Ovary (tissue), 10 donors: ENCODE measurements at places on chromosomes 3 and 15. TPM values are rescaled to one million over a fixed set of nuclear protein-coding genes. Genes with fewer than 3 reads are reported as not detected.

HHATL gene
- polyA plus RNA-seq, result 0.12 TPM

GUCA1C gene
- polyA plus RNA-seq, result 1.8 TPM

IDH3A gene
- polyA plus RNA-seq, result 58.6 TPM

SMC4 gene
- 28.2 TPM for polyA plus RNA-seq

CHST13 gene
- not detected for polyA plus RNA-seq

GOLGA8T gene
- 0.17 TPM for polyA plus RNA-seq

SPINK8 gene
- not detected for polyA plus RNA-seq

ADPRH gene
- 2.6 TPM for polyA plus RNA-seq

SLC22A13 gene
- polyA plus RNA-seq, result not detected

GRCh38 chr15:38440353-38441129, 13.4 kb upstream of the FAM98B start:
- peak; percentile 34 for DNase-seq

DNA sequence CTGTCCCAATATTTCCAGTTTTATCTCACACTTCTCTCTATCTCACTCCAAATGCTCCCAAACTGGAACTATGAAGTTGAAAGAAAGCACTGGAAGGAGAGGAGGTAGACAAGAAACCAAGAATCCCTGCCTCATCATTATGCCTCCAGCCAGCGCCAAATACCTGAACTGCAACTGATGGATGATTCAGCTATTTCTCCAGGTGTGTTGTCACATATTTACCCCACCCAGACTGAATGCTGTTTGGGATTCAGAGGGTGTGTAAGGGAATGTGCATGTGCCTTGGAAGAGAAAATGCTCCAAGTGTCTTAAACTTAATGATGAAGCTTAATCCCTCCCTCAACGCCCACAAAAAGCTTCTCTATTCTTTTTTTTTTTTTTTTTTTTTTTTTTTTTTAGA, 269.5 kb upstream of the ATP11B start:
- no peak for DNase-seq

- no peak for DNase-seq
Observed at GRCh38 chr15:29774900-29775299, 47.4 kb downstream of the TJP1 start.

DNA sequence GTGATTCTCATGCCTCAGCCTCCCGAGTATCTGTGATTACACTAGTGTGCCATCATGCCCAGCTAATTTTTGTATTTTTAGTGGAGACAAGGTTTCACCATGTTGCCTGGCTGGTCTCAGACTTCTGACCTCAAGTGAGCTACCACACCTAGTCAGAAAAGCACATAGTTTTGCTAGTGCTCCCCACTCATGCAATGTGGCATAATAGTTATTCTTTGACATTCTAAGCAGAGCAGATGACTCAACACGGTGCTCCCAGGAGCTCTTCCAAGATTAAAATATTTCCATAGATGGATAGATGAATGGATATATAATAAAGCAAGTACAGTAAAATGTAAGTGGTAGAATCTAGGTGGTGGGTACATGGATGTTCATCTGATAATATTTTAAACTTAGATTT, 53.1 kb upstream of the GK5 start:
- no peak for DNase-seq

DNA sequence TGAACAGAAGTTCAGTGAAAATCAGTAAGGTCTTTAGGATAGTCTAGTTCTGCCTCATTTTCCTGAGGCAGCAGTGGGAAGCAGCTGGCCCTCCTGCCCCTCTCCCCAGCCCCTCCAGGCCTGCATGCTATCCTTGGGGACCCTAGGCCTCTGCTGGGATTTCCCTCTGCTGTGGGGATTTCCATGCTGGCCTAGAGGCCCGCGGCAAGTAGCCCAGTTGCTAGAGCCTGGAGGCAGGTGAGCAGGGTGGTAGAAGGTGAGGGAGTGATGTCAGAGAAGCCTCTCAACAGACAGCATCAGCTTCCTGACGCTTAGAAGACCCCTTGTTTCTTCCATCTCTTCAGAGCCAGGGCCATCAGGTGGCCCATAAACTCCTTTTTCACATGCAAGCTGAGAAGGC, 305.8 kb upstream of the THBS1 start:
- DNase-seq, result no peak

- no peak for DNase-seq
Observed at GRCh38 chr15:62637950-62638619, 404.5 kb upstream of the TPM1 start.

DNA sequence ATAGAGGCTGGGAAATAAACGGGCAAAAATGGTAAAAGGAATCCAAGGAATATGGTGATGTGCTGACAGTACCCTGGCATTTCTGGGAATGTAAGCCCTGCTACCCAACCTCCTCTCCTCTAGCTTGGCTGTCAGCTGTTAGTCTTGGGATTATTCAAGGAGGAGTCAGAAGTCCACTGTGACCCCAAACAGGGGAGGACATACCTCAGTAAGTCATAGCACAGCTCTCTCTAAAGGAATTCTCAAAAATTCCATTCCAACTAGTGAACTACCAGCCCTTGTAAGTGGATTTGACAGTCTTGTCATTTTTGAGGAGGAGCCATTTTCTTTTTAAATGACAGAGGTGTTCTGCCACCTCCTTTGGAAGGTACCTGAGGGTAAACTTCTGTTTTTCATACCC, 207.5 kb downstream of the PDCD6IP start:
- DNase-seq, result no peak

DNA sequence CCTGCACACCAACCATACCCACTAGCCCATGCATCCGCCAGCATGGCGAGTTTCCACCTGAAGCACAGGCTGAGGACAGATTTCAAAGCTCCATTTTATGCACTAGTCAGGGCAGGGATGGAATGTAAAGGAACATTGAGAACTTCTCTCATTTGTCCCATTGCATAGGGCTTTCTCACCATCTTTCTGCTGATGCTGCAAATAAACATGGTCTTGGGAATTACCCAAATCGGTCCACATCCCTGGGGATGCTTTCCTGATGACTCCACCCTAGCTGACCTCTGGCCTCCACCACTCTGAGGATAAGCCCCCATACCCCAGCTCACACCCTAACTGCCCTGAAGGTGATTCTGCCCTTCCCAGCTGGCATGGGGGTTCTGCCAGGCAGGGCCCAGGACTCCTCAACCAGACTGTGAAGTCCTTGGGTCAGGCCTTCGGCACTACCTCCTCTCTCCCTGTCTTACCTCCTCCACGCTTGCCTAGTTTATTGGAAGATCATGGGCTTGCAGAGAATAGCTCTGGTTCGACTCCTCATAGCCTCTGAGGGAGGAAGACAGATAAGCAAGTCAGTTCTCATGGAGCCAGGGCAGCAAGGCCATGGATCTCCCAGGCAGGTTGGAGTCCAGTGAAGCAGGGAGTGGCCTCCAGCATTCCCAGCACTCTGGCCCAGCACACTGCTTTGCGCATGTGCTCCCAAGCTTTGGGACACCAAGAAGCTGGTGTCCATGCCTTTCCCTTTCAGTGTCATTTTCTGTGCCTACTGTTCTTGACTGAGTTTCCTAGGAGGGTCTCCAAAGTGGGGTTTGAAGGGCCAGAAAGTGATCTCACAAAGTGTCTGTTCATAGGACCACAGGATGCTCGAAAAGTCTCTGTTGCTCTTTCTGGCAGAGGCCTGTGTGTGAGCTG, 27.6 kb upstream of the XYLB start:
- no peak for DNase-seq

DNA sequence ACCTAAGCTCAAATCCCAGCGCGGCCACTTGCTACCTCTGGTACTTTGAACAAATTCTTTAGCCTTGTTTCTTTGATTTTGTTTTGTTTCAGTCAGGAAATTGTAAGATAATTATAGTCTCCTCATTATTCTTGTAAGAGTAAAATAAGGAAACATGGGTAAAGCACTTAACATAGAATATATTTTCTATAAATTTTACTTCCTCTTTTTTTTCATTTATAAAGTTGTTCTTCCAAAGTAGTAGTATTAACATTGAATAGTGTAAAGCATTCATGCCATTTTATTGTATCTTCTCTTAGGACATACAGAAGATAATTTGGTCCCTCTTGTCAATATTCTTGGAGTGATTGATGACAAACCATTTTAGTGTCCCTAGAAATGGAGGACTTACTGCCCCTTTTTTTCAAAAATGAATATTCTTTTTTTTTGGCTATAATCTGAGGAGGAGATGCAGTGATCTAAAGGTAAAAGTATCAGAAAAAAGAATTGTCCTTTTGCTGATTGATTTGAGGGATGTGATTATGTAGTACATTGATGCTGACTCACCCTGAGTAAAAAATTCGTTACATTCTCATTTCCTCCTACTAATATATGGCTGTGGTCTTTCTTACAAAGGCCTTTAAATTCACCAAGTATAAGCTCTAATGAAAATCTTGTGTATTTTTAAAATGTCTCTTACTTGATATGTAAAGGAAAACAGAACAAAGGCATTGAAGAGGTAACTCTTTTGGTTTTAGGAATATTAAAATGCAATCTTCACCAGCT, 51.0 kb downstream of the ALCAM start:
- DNase-seq, result no peak

- DNase-seq, result no peak
Observed at GRCh38 chr15:100457201-100457600, 71.5 kb downstream of the CERS3 start.

DNA sequence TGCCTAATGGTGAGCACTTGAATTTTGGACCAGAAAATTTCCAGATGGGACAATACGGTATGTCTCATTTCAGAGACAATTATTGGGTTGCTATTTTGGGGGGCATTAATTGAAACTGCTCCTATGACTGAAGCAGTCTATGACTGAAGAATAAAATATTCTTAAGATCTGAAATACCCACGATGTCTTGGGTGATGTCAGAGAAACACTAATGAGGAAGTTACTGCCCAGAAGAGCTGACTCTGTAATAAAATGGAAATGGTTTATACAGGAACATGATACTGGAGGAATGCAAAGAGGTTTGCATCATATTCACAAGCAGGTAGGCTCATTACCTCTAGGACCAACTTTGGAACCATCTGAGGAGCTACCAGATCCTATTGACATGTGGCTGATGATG, 68.7 kb downstream of the IL12A start:
- no peak for DNase-seq

DNA sequence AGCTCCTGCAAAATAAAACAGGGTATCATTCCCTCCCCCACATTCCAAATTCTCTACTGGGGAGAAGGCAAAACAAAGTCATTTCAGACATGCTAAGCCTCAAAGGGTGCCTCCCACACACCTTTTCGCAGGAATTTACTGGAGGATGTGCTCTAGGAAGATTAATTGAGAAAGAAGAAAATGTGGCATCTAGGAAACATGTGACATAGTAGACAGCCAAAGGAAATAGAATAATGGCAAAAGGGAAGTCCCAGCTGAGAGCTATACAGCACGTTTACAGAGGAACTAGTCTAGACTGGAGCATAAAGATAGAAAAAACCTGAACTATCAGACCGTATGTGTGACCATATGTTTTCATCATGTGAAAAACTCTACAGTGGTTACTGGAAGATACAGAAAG, 58.8 kb upstream of the MELTF start:
- no peak for DNase-seq

- no peak for DNase-seq
Observed at GRCh38 chr3:117480525-117480924, 770.9 kb downstream of the TUSC7 start.

GRCh38 chr15:87753539-87753938, 503.0 kb downstream of the NTRK3 start:
- DNase-seq, result no peak

GRCh38 chr3:170352936-170353335, 4.6 kb upstream of the SKIL start:
- no peak for DNase-seq

DNA sequence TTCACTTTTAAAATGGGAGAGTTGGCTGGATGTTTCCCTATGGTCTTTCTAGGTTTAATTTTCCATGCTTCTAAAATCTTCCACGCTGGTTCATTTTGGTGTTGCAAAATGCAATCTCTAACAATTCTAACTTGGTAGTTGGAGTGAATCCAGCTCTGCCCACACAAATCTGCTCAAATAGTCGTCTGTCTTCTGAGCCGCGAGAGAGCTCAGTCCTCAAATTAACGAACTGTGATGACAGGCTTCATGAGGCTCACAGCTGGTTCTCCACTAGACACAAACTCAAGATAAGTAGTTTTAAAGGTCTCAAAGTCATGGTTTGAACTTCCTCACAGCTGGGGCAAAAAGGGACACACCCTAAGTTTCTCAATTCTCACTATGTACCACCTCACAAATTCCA, 178.6 kb upstream of the LYSMD4 start:
- no peak for DNase-seq

DNA sequence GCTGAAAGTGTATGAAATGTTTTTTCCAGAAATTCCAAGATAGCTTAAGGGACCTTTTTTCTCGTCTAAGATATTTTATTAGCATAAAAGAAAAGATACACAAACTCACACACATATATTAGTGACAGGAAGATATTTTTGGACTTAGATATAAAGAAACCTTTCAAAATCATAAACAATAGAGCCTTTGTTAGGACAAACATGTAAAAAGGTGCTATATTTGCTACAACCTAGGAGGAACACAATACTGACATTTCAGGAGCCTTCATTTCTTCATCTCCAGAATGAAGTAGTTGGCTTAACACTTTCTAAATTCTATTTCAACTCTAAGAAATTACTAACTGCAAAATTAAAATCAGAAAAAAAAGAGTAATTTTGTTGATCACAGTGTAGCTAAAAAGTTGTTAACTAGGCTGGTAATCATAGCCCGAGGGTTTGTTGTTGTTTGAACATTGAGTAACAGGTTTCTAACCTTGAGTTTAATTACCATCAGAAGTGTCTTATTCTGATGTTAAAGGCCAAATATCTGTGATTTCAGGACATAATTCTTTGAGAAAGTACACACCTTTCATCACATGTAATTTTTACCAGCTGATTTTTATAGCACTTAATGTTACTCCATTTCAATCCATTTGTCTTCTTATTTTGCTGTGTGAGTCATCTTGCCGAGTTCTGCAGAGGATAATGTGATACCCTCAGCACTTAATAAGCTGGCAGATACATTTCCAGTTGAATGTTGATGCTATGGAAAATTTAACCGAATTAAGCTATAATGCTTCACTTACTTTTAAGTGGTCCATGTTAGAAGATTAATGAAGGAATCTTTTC, 97.3 kb downstream of the MBNL1 start:
- no peak for DNase-seq

DNA sequence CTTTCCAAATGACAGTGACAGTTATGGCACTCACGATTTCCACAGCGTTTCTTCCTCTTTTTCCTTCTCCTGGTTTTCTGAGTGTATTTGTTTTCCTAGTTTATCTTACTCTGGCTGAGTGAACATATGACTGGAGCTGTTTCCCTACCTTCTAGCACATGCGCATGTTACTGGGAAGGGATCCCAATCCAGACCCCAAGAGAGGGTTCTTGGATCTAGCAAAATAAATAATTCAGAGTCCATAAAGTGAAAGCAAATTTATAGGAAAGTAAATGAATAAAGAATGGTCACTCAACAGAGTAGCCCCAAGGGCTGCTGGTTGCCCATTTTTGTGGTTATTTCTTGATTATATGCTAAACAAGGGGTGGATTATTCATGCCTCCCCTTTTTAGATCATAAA, 23.8 kb downstream of the METTL6 start:
- DNase-seq, result no peak

DNA sequence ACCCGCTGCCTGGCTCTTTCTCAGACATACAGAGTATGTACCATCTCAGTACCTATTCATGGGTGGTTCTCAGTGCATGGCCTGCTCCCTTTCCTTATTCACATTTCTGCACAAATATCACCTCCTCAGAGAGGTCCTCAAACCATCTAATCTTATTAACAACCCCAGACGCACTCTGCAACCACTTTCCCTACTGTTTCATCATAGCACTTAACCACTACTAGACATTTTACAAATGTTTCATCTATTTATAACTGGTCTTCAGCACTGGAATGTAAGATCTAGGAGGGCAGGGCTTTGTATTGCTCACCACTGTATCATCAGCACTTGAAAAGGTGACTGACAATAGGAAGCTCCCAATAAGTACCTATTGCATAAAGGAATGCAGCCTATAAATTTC, 45.1 kb downstream of the TNIK start:
- no peak for DNase-seq
